ENCODE measurements at places on chromosomes 7 and 10.
A peak's percentile ranks its signal among the peaks of the same experiment; 100 is the strongest.

DNA sequence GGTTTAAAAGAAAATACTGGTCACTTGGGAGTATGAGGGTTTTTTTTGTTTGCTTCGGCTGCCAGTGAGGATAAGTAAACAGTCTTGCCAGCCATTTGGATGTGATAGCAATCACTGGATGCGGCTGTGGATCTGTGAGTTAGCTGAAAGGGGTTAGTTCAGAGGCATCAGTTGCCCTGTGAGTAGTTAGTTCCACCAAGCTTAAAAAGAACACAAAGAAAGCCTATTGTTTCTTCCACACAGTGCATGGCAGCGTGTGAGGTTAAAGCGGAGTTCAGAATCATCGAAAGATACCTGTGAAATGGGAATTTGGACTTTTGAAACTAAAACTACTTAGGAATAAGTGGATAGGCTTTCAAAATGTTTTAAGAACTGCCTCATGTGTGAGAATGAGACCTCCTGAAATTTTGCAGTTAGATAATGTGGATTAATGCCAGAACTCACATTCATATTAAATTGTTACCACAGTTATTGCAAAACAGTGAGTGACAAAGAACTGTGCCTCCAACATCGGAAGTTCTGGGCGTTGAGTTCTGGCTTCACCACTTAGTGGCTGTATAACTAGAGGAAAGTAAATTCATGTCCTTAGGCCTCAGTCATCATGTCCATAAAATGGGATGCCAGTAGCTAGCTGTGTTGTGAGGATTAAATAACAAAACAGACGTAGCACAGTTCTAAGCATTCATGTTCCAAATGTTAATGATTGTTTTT, 31.3 kb downstream of the KIAA1217 start:
- peak; percentile 58 for DNase-seq

- peak; percentile 59 for DNase-seq
These were observed 2.5 kb downstream of the SH3PXD2A start for GRCh38 chr10:103852856-103853255.

- no peak for DNase-seq
These were observed 107.3 kb upstream of the SHH start for GRCh38 chr7:155919391-155920067.

DNA sequence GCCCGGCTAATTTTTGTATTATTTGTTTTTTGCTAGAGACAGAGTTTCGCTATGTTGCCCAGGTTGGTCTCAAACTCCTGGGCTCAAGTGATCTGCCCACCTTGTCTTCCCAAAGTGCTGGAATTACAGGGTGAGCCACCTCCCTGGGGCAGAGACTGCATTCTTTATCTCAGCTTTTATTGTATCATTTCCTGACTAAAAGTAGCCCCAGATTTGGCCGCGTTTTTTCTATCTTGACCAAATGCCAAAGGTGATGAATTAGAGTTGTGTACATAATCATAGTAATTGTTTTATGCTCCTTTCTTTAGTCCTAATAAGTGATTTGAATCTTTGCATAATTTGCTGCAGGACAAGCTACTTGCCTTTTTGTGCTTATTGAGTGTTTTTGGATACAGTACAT, 3.1 kb upstream of the SMNDC1 start:
- peak; percentile 45 for DNase-seq

- no peak for DNase-seq
These were observed 311.0 kb downstream of the PTEN start for GRCh38 chr10:88174391-88174790.

GRCh38 chr10:11167233-11167966, 149.7 kb downstream of the CELF2 start:
- no peak for DNase-seq

- DNase-seq, result peak; percentile 69
These were observed 18.7 kb downstream of the SRRM3 start for GRCh38 chr7:76220185-76221057.

- no peak for DNase-seq
These were observed 206.8 kb downstream of the GRID1 start for GRCh38 chr10:86159797-86160196.

DNA sequence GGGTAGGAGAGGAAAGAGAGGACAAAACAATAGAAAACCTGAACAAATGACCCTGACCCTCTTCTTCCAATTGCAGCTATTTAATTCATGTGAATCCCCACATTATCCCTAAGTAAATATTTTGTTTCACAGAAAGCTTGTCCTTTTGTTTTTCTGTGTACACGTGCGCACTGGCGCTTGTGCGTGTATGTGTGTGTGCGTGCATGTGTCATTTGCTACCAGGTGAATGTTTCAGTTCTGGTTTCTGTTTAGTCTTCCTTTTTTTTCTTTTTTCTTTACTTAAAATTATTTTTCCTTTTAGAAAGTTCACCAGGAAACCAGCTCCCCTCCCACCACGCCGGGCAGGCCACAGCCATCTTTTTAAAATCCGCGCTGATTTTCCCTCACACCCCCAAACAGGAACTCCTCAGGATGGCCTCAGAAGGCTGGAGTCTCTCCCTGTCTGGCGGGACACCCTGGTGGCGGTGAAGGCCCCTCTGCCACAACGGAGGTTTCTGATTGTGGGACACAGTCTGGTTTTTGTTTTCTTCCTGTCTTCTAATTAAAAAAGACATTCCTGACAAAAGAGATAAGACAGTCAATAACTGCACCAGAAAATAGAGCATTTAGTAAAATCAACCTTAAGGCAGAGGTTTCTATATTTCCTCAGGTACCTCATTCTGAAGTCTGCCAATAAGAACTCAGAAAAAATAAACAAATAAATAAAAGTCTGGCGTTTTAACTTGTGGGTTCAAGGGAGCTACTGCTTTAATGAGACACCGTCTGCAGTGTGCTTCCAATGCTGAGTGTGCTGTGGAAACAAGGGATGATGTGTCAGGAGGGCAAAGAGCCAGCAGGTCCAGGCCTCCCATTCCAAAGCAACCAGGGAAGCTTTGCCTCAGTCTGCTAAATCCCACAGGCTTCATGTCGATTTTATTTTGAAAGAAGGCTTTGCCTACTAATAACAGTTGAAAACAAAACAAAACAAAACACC, 17.4 kb downstream of the IRF5 start:
- DNase-seq, result peak; percentile 62

DNA sequence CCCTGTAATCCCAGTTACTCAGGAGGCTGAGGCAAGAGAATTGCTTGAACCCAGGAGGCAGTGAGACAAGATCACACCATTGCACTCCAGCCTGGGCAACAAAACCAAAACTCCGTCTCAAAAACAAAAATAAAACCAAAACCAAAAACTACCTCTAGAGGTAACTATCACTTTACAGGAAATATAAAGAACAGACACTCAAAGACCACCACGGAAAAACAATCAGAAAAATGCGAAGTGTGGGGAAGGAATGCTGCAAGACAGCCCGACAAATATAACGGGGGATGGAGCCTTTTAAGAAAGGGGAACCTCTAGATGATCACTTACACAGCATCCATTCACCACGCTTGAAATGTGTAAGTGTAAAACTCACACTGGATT, 4.3 kb downstream of the HNRNPF start:
- no peak for DNase-seq

Data from fibroblast of pulmonary artery (primary cell).